Progenitor cell of endocrine pancreas (in vitro differentiated cells): ENCODE measurements at places on chromosomes 6 and 20. TPM values are rescaled to one million over a fixed set of nuclear protein-coding genes. Genes with fewer than 3 reads are reported as not detected.

DNA sequence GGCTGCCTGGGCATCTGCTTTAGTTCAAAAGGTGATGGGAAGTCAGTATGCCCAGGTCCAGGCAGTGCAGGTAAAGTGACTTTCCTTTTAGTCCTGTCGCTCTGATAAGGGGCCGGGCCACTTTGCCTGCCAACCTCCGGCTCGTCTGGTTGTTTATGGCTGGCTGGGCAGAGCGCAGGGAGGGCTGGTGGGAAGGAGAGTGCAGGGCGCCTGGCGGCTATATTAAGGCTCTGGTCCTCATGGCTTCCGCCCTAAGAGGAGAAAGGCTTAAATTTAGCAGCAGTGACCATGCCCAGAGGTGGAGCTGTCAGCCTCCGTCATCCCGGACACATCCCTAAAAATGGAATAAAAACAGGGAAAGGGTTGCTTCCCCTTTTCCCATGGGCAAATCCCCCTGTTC, 14.6 kb downstream of the GATA5 start:
- no peak for DNase-seq
- H3K4me3 ChIP-seq: no peak overlapping the region
- no peak overlapping the region for H3K27ac ChIP-seq
- H3K27me3 ChIP-seq: peaks cover 6% of the 10 kb centered on the region
- H3K4me1 ChIP-seq: peaks cover 10% of the 10 kb centered on the region
- no peaks in the 10 kb centered on the region for H3K36me3 ChIP-seq

DNA sequence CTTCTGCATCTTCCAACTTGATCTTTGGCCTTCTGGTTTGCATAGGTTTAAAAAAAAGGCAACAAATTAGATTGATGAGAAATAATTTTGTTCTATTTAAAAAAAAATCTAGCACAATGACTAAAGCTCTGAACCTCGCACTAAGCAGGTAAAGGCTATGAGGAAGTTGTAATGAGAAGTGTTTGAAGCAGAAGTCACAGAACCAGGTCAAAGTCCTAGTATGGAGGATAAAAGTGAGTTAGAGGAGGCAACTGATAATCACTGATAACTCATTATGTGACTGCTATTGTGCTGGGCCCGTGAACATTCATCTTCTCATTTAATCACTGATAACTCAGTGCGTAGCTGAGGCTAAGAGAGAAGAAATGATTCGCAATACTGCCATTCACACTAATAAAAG, 46.1 kb upstream of the GFRAL start:
- H3K27ac ChIP-seq: no peak overlapping the region
- H3K4me3 ChIP-seq: no peak overlapping the region
- no peaks in the 10 kb centered on the region for H3K27me3 ChIP-seq
- H3K4me1 ChIP-seq: peaks cover 10% of the 10 kb centered on the region

DNA sequence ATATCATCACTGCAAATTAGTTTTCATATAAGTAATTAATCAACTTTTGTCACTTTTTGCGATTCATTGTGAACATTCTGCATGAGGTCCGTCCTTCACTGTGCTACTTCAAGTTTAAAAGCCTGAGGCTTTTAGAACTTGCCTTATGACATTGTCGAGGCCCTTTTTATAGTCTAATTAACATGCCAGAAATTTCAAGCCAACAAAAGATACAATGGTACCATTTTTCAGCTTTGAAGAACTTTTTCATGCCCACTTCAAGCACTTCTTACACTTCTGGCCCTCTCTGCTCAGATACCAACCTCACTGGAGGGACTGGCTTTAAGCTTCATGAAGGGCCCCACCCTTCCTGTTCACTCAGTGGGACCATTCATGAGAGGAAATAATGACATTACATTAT, 323.1 kb downstream of the TPBG start:
- H3K36me3 ChIP-seq: no peaks in the 10 kb centered on the region
- H3K4me3 ChIP-seq: no peak overlapping the region
- peaks cover 4% of the 10 kb centered on the region for H3K4me1 ChIP-seq
- no peak for DNase-seq

GRCh38 chr20:37534401-37535157, 6.9 kb upstream of the BLCAP start:
- peaks cover 3% of the 10 kb centered on the region for H3K4me1 ChIP-seq
- H3K27me3 ChIP-seq: no peaks in the 10 kb centered on the region
- H3K27ac ChIP-seq: peak overlapping the region; percentile 89
- no peak for DNase-seq
- H3K36me3 ChIP-seq: no peaks in the 10 kb centered on the region

DNA sequence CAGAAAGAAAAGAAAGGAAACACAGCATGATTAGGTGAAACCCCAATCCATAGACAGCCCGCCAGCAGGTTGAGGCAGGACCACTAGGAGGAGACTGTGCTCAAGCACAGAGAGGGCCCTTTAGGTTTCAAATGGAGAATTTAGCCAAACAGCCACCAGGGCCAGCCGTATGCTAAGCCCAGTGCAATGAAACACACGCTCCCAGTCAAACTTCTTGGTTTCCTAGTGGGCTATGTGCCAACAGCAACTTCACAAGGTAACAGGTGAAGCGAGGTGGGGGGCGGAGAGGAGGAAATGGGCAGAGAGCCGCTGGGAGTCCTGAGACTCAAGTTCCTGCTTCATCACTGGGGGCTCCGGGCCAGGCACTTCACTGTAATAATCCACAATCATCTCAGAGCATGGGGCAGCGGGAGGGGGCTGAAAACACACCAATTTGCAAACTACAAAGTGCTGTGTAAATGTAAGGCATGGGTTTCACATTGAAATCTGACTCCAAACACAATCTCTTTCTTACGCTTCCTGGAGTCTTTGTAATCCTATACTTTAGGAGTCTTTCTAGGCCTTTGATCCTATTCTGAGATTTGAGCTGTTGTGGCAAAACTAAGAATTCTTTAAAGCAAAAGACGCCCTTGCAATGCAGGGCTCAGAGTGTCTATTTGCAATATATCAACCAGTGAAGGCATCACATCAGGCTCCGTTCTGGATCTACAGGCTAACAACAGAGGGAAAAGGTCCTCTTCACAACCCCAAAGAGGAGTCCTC, 117.3 kb downstream of the OPRM1 start:
- H3K27ac ChIP-seq: no peak overlapping the region
- no peaks in the 10 kb centered on the region for H3K4me1 ChIP-seq
- no peaks in the 10 kb centered on the region for H3K36me3 ChIP-seq
- no peak overlapping the region for H3K4me3 ChIP-seq
- H3K27me3 ChIP-seq: no peaks in the 10 kb centered on the region

DNA sequence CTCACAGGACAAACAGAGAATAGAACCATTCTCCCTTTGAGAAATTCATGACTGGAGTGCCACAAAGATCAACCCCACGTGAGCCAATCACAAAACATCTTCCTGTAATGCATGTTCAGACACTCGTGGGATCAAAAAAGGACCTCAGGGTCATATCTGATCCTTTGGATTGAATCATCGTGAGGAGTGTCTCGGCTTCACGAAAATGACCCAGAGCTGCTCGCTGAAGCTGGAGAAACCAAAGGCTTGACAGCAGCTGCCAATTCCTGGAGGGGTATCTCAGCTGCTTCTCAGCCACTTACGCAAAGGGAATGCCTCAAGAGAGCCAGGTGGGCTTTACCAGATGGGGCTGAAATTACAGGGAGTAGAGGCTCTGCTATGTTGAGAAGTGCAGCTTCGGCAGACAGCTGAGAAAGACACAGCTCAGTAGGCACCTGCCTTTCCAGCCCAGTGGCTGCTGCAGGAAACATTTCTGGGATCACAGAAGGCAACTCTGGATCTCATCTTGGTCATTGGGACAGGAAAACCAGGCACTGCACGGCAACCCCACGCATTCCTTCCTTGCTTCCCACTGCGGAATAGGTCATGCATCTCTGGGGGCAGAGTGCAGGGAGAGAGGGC, 813.1 kb downstream of the KIF16B start:
- H3K4me1 ChIP-seq: no peaks in the 10 kb centered on the region
- no peak for DNase-seq
- H3K4me3 ChIP-seq: no peak overlapping the region
- H3K36me3 ChIP-seq: no peaks in the 10 kb centered on the region
- no peaks in the 10 kb centered on the region for H3K27me3 ChIP-seq

GRCh38 chr20:4195499-4195898, 180.1 kb upstream of the RNF24 start:
- peaks cover 9% of the 10 kb centered on the region for H3K4me1 ChIP-seq
- H3K4me3 ChIP-seq: no peak overlapping the region
- no peaks in the 10 kb centered on the region for H3K36me3 ChIP-seq
- no peak overlapping the region for H3K27ac ChIP-seq

GRCh38 chr6:45741437-45742171, 274.1 kb downstream of the CLIC5 start:
- no peak overlapping the region for H3K27ac ChIP-seq
- H3K36me3 ChIP-seq: no peaks in the 10 kb centered on the region
- H3K4me1 ChIP-seq: peaks cover 3% of the 10 kb centered on the region
- no peaks in the 10 kb centered on the region for H3K27me3 ChIP-seq
- H3K4me3 ChIP-seq: no peak overlapping the region

GRCh38 chr20:35257175-35257909, 20.6 kb downstream of the MMP24OS start:
- no peaks in the 10 kb centered on the region for H3K27me3 ChIP-seq
- no peaks in the 10 kb centered on the region for H3K4me1 ChIP-seq
- peaks cover 3% of the 10 kb centered on the region for H3K36me3 ChIP-seq
- no peak for DNase-seq

DNA sequence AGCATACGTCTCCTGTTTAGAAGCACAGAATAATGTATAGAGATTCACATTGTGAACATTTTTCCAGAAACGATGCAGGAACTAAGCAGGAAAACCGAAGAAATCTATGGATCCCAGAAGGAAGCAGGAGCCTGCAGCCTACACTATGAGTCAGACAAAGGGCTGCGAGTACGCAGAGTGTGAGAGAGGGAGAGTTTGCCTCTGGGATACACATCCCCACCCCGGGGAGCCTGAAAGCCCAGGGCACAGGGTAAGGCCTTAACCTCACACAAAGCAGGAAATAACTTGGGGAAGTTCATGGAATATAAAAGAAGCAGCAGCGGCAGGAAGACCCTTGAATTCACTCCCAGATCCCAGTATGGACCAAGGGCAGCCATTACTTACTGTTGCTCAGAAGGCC, 842.1 kb upstream of the MANEA start:
- H3K4me3 ChIP-seq: no peak overlapping the region
- H3K27me3 ChIP-seq: no peaks in the 10 kb centered on the region
- DNase-seq: no peak
- no peaks in the 10 kb centered on the region for H3K36me3 ChIP-seq

DNA sequence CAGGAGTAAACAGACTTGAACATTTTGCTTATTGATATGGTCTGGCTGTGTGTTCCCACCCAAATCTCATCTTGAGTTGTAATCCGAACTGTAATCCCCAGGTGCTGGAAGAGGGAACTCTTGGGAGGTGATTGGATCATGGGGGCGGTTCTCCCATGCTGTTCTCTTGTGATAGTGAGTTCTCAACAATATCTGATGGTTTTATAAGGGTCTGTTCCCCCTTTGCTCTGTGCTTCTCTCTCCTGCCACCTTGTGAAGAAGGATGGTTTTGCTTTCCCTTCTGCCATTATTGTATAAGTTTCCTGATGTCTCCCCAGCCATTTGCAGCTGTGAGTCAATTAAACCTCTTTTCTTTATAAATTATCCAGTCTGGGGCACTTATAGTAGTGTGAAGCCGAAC, 40.0 kb downstream of the MYLIP start:
- H3K4me3 ChIP-seq: no peak overlapping the region
- no peaks in the 10 kb centered on the region for H3K36me3 ChIP-seq
- peaks cover 27% of the 10 kb centered on the region for H3K4me1 ChIP-seq
- no peak for DNase-seq

- H3K4me3 ChIP-seq: no peak overlapping the region
- H3K4me1 ChIP-seq: peaks cover 9% of the 10 kb centered on the region
- H3K27ac ChIP-seq: no peak overlapping the region
- no peaks in the 10 kb centered on the region for H3K36me3 ChIP-seq
- no peaks in the 10 kb centered on the region for H3K27me3 ChIP-seq
- DNase-seq: no peak
Measured at GRCh38 chr6:164095056-164095455, 680.5 kb downstream of the QKI start.

Gene VNN1
- not detected in 2 replicates for total RNA-seq

Gene BTN1A1
- total RNA-seq: 1.5 and 1.6 TPM in 2 replicates

Gene SNAP91
- total RNA-seq: 1.7 and 2.1 TPM in 2 replicates

Gene GNAS-AS1
- 4.3 and 4.4 TPM in 2 replicates for total RNA-seq

Gene COL11A2
- total RNA-seq: 4.3 and 5.3 TPM in 2 replicates

Gene RNF182
- 1.9 and 2.5 TPM in 2 replicates for total RNA-seq

Gene TM9SF4
- total RNA-seq: 88.7 and 92.9 TPM in 2 replicates

Gene TEAD3
- total RNA-seq: 42.5 and 43.4 TPM in 2 replicates
